RWPE1 (cell line): ENCODE measurements at places on chromosomes 12 and 14.

GRCh38 chr14:81301813-81302212 lies 81.1 kb upstream of the GTF2A1 start:
- DNase-seq = no peak

DNA sequence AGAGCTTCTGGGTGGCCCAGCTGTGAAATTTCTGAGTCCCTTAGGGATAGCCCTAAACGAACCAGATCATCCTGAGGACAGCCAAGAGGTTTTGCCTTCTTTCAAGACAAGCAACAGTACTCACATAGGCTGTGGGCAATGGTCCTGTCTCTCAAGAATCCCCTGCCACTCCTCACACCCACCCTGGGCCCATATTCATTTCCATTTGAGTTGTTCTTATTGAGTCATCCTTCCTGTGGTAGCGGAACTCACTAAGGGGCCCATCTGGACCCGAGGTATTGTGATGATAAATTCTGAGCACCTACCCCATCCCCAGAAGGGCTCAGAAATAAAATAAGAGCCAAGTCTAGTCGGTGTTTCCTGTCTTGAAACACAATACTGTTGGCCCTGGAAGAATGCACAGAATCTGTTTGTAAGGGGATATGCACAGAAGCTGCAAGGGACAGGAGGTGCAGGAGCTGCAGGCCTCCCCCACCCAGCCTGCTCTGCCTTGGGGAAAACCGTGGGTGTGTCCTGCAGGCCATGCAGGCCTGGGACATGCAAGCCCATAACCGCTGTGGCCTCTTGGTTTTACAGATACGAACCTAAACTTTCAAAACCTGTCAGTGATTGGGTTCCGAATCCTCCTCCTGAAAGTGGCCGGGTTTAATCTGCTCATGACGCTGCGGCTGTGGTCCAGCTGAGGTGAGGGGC lies 38.9 kb downstream of the DAD1 start:
- DNase-seq = no peak

GRCh38 chr12:31407562-31407961 lies 81.6 kb upstream of the SINHCAF start:
- DNase-seq = no peak

DNA sequence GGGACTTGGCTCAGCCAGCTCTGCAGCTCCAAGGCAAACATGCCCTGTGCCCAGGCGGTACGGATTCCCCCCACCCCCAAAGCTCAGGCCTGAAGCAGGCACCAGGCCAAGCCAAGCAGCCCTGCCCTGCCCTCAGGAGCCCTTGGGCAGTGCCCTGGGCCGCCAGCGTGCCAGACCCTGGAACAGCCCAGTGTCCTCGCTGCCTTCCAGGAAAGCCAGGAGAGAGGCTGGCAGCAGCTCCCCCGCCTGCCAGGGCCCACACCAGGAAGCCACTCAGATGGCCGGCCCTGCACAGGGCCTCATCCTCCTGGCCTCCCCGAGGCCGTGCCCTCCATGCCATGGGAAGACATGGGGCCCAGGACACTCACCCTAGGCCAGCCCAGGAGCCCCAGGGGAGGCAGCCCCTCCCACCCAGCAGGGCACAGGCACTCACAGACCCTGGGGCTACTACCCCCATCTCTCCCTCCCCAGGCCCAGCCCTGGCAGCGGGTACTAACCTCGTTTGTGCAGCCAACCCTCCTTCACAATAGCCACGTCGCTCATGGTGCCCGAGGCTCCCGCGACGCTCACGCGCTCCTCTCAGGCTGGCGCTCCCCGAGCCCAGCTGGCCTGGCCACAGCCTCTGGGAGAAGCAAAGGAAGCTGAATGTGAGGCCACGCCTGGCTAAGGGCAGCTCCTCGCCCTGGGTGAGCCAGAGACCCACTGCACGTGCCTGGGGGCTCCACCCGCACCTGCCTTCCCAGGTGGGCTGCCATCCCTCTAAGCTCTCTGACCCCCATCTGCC lies 3.3 kb downstream of the AKT1 start:
- DNase-seq = no peak

DNA sequence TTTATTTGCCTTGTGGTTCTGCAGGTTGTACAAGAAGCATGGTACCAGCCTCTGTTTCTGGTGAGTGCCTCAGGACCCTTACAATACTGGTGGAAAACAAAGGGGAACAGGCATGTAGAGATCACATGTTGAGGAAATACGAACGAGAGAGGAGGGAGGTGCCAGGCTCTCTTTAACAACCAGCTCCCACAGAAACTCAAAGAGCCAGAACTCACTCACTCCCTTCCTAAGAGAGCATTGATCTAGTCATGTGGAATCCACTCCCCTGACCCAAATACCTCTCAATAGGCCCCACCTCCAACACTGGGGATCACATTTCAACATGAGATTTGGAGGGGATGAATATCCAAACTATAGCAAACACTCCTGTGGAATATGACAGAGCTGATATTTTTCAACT lies 938.0 kb downstream of the GALC start:
- no peak for DNase-seq

DNA sequence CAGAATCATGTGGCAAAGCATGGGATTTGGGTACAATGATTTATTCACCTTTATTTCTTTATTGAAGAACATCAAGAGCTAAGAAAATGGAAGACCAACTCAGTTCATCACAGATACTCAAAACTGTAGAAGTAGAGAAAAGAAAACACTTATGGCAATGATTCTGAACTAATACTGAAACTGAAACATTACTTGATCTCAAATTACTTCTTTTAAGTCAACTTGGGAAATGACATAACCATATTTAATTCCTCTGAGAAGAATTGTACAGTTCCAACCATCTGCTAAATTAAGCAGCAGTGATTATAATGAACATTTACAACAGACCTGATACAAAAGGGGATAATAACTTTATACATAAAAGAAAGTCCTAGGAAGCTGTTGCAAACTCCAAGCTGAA lies 466.5 kb downstream of the TMTC2 start:
- no peak for DNase-seq

DNA sequence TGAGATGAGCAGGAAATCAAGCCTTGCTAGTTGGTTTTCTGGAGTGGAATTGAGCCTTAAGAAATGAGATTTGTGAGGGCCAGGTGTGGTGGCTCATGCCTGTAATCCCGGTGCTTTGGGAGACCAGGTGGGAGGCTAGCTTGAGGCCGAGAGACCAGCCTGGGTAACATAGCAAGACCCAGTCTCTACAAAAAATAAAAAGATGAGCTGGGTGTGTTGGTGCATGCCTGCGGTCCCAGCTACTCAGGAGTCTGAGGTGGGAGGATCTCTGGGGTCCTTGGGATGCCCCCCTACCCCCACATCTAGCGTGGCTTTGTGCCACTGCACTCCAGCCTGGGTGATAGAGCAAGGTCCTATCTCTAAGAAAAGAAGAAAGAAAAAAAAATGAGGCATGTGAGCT lies 104.2 kb upstream of the RTL1 start:
- no peak for DNase-seq
